ENCODE measurements at places on chromosomes 2 and 18.

- DNase-seq: no peak
Measured at GRCh38 chr2:9071032-9071431, 67.5 kb upstream of the MBOAT2 start.

DNA sequence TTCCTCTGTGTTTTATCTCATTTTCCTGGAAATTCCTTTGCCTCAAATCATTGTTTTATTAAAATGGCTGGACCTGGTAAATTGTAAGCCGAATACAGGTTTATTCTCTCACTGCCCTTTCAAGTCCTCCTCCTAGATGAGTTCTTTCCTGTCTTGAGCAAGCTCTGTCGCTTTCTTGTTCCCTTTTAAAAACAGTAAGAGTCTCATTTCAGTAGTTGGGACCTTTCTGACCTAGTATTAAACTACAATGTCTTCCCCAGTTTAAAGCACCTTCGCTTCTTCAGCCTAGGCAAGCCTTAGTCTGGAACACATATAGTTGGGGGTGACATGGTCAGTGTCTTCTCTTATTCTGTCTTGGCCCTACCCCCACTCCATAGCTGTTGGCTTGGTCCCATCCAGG lies 40.9 kb upstream of the SP140L start:
- no peak for DNase-seq

- no peak for DNase-seq
Measured at GRCh38 chr2:235247001-235247400, 246.8 kb upstream of the AGAP1 start.

- no peak for DNase-seq
Measured at GRCh38 chr2:32798829-32799228, 147.9 kb upstream of the LTBP1 start.

GRCh38 chr2:230842473-230842872 lies 22.3 kb upstream of the ITM2C start:
- no peak for DNase-seq

All from bone marrow (tissue), 2 donors.